Suppressor macrophage treated with lipopolysaccharide for 4 hours (primary cell): ENCODE measurements at places on chromosomes 13 and 19.

DNA sequence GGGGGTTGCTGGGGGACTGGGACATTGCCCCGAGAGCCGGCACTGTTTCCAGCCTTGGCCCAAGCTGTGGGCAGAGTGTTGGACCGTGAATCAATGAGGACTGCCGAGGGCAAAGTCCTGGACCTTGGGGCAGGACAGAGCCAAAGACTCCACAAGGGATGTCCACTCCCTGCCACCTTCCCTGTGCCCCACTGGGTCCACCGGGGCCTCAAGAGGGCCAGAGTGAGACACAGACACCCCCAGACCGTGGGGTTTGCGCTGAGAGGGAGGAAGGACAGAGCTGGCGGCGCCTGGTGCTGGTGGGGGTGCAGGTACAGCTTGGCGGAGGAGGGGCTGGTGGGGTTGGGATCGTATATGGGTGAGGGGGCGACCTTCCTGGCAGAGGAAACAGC, 11.8 kb downstream of the MAST3 start:
- no peak for DNase-seq

GRCh38 chr19:3309724-3310123, 56.7 kb upstream of the NFIC start:
- DNase-seq: no peak

GRCh38 chr19:8826371-8826770, 5.7 kb downstream of the ZNF558 start:
- DNase-seq: no peak

DNA sequence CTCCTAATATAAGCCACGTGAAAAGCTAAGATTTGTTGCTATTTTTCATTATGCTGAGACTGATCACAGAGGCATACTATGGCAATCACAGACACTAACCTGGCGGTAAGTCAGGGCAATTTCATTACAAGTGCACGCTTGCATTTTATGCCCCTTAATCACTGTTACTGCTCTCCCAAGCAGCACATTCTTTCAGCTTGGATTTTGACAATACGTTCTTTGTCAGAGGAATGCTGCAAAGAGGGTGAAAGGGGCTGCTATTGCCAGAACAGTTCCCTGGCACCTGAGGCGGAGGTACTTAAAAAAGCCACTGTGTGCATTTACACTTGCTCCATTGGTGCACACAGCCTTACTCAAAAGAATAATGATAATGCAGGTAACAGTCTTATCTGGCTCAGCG, 346.6 kb downstream of the RFC3 start:
- no peak for DNase-seq

DNA sequence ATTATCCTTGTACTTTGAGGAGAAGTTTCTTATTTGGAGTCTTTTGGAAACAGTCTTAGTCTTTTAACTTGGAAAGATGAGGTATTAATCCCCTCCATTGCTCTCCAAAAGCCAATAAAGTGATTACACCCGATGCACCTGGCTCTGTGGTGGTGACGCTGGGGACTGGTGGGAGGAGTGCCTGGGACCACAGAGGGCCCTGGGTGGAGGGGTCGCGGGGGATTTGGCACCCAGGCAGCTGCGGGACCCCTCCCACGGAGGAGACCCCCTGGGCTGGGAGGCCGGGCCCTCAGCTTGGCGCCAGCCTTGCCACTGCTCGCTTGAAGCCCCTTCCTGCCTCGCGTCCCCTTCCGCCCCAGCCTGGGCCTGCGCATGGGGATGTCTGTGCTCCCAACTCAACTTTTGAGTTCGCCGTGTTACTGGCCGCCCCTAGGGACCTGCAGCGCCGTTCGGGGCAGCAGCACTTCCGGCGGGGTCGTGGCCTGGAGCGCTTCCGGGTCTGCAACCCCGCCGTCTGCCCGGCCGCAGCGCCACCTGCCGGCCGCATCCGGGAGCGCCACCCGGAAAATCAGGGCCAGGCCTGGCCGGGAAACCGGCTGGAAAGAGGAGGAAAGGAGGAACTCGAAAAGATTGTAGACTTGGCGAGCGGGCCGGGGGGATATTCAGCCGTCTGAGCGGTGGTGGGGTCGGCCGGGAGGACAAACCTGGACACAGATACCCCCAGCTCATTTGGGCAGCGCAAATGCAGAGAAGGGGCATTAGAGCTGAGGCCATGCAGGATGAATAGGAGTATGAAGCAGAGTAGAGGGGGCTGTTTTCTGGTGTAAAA, 8.4 kb downstream of the PEAK3 start:
- DNase-seq: peak; percentile 86

DNA sequence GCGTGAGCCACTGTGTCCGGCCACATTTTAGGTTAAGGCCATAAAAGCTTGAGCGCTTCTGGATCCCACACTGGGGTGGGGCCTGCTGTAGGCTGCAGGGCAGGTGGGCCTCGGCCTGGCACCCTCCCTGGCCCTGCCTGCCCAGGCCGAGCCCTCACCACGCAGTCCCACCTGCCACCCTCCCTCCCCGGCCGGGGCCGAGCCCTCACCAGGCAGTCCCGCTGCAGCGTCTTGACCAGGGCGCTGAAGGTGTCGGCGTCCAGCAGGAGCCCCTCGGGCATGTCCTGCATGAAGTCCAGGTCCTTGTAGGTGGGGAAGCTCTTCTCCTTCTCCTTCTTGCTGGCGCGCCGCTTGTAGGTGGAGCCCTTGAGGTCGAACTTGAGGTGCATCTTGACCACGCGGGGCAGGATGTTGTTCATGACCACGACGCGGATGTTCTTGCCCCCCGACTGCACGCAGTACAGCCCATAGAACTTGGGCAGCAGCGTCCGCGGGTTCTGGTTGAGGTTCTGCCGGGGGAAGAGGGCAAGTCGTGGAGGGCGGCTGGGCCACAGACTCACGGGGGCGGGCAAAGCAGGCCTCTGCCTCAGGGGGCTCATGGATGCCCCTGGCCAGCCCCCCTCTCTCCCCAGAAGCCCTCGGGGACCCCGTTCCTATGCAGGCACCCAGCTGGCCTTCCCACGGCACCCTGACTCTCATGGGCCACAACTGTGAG, 26.6 kb upstream of the CACTIN start:
- DNase-seq: no peak

- DNase-seq: peak; percentile 93
Measured at GRCh38 chr19:52007806-52008557, at the start of gene ZNF615. TSS of gene ZNF615 (minus strand) at chr19:52008211. CDS start at chr19:52003711, 4,500 bp downstream.

DNA sequence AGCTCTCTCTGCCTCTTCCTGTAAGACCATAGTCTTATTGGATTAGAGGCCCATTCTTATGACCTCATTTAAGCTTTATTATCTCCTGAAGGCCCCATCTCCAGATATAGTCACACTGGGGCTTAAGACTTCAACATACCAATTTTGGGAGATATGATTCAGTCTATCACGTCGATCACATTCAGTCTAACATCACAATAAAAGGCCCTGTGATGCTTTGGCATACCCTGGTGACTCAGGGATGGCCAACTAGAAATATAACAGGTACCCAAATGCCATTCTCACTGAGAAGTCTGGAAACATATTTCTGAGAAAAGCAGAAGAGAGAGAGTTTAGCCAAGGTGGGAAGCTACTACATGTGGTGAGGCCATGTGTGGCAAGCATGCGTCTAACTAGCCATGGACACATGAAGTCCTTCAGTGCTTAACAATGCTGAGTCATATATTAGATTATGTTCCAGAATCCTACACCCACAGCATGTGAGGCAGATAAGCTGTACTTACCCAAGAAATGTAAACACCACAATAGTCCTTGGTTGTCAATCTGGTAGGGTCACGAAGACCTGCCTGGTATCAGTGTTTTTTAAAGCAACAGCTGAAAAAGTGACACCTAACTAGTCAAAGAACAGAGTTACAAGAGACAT, 485.1 kb downstream of the FOXO1 start:
- DNase-seq: no peak

DNA sequence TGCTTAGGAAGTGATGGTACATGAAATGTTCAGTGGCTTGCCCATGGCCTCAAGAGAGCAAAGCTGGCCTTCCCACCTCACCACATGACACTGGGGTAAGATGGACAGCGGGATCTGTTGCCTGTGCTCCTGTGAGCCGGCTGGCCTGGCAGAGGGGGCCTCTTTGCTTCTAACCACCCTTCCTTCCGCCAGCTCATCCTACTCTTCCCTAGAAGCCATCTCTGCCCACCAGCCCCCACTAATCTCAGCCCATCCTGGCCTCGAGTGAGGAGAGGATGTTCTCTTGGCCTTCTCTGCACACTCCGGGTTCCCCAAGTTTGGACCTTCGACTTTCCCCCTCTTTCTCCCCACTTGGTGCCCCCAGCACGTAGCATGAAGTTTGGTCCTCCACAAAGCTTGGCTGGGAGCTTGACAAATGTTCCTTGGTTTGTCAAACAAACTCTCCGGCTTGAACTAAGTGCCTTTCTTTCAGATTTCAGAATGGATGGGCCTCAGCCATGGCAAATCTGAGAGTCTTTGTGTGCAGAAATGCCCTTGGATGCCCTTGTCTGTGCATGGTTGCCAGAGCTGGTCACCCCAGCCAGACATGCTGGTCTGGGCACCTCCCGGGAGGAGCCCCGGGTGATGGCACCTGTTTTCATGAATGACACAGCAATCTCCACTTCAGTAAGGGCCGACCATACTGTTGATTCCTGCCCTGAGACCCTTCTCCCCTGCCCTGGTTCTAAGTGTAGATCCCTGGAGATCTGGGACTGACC, 145.5 kb downstream of the URI1 start:
- no peak for DNase-seq

- peak; percentile 92 for DNase-seq
Measured at GRCh38 chr19:44025217-44025936, at the start of gene ZNF222. TSS of gene ZNF222 (plus strand) at chr19:44025379. CDS start at chr19:44025437, 58 bp downstream.

DNA sequence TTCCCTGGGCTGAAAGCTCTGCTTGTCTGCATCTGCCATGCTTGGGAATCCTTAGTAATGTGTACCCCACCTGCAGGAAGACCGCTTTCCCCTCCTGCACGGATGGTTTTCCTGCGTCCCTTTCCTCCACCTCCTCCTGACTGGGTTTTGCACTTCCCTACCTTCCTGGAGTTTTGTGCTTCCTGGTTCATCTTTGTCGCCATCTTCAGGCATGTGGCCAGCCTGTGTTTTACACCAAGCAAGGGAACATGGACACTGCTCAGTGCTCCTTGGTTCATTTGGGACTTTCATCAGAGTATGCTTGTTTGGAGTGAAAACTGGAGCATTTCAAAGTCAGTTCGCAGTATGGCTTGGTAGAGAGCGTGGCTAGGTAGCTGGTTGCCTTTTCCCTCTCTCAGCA, 30.7 kb downstream of the ERICH6B start:
- DNase-seq: no peak

DNA sequence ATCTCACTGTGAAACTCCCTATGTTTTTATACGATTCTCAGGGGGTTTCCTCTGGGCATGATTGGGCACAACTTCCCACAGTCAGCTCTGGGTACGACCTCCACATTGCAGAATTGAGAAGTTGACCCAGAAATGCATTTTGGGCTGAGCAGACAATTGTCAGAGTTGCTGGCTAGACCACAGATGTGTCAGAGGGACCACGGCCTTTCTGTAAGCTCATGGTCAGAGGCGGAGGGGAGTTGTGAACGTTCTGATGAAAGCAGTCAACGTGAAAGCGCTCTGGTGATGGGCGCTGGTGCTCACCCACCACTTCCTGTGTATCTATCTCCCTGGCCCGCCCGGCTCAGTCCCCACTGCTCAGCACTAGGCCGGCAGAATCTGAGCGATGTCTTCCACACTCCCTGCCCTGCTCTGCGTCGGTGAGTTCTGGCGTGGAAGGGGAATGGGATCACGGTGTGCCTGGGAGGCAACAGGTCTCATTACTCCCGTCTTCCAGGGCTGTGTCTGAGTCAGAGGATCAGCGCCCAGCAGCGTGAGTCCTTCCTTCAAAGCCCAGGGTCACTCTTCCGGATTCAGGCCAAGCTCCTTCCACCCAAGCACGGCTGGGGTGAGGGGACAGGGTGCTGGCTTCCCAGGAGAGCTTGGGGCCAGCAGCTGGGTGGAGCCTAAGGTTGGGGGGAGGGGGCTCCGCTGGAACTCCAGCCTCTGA, at the start of gene NCR1:
TSS of gene NCR1 (plus strand) at position 346 of the 709 bp plus-strand sequence. CDS start at position 386, 40 bp downstream.
- DNase-seq: peak; percentile 87

DNA sequence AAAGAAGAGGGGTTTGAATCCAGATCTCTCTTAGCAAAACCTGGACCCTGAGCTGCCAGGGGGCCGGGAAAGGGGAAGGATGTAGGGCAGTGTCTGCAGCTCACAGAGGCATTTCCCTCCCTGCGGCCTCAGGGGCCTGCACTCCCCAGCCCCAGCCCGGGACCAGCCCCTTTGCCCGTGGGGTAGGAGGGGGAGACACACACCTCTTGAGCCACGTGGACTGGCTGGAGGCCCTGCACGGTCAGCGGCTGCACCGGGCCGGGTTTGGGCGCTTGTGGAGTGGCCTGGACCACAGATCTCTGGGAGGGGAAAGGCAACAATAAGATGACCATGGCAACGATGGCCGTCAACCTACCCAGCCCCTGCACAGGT, 26.9 kb downstream of the RFX1 start:
- DNase-seq: no peak

GRCh38 chr13:83508771-83509301, 373.4 kb downstream of the SLITRK1 start:
- DNase-seq: no peak

DNA sequence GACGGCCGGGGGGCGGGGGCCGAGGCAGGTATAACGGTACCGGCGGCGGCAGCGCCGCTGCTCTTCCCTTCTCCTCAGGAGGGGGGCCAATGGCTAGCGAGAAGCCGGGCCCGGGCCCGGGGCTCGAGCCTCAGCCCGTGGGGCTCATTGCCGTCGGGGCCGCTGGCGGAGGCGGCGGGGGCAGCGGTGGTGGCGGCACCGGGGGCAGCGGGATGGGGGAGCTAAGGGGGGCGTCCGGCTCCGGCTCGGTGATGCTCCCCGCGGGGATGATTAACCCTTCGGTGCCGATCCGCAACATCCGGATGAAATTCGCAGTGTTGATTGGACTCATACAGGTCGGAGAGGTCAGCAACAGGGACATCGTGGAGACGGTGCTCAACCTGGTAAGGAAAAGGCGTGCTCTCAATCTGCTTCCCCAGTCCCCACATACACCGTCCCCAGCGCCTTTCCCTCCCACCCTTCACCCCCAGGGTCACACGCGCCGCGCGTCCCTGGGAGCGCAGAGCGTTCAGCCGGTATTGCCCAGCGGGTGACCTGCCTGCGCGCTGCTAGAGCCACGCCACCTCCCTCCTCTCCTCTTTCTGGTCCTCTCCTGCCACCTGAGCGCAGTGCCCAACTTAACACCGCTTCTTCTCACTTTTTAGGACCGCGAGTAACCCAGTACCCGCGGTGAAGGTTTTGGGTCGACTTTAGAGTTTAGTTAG, 814 bp downstream of the NBEA start:
- DNase-seq: peak; percentile 3

GRCh38 chr13:73731564-73731963, 402.6 kb downstream of the KLF12 start:
- DNase-seq: no peak

- no peak for DNase-seq
Measured at GRCh38 chr19:41156207-41156606, 36.8 kb upstream of the CYP2S1 start.

DNA sequence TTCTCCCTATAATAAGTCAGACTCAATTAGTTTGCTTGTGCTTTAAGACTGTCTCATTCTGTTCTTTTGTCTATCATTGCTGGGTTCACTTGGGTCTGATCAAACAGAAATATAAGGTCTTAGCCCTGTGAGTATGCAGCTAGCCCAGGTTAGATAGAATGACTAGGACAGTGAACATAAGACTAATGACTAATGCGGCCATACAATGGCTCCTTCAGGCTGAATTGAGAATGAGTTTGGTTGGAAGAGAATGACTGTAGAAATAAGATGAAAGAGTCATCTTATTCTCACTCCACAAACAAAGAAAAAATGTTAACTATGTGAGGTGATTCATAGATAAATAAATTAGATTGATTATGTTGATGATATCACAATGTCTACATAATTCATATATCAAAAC, 50.1 kb upstream of the OBI1 start:
- DNase-seq: no peak

- no peak for DNase-seq
Measured at GRCh38 chr13:22487932-22488331, 692.8 kb upstream of the SGCG start.

GRCh38 chr19:1133471-1133929, 29.7 kb downstream of the GPX4 start:
- peak; percentile 46 for DNase-seq
